Glomerular endothelial cell (primary cell): ENCODE measurements at places on chromosomes 11 and 22.

GRCh38 chr11:47551086-47551485, 1.8 kb downstream of the CELF1 start:
- DNase-seq: no peak

- DNase-seq: no peak
Observed at GRCh38 chr11:17734986-17735817, 621 bp downstream of the KCNC1 start.

DNA sequence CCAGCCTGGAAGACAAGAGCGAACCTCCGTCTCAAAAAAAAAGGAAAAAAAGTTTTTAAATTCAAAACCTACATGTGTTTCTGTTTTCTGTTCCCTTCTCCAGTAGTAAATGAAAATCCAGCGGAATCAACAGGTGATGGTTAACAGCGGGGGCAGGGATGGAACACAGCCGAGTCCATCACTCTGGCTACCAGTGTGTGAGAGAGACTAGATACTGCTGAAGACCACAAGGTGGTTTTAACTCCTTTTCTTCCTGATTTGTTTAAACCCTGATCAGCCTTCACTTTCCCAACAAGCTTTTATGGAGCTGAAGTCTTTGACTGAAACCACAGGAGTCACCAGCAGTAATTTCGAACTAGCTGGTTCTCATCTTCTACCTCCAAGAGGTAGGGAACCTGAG, 3.6 kb upstream of the ARHGAP32 start:
- DNase-seq: no peak

DNA sequence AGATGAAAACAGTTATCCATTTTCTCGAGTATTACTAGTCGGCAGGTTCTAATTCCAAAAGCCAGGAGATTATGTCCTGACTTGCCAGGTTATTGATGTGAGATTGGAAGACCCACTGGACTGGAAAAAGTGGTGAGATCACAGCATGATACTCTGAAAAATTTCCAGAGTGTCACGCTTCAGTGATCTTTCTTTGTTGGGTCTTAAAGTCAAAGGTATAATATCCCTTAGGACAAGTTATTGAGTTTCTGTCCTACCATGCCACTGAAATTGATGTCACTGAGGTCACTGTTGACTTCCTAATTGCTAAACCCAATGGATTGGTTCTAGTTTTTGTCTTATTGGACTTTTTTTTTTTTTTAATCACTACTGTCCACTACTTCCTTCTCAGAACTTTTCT, 104.5 kb upstream of the GRAMD1B start:
- no peak for DNase-seq

DNA sequence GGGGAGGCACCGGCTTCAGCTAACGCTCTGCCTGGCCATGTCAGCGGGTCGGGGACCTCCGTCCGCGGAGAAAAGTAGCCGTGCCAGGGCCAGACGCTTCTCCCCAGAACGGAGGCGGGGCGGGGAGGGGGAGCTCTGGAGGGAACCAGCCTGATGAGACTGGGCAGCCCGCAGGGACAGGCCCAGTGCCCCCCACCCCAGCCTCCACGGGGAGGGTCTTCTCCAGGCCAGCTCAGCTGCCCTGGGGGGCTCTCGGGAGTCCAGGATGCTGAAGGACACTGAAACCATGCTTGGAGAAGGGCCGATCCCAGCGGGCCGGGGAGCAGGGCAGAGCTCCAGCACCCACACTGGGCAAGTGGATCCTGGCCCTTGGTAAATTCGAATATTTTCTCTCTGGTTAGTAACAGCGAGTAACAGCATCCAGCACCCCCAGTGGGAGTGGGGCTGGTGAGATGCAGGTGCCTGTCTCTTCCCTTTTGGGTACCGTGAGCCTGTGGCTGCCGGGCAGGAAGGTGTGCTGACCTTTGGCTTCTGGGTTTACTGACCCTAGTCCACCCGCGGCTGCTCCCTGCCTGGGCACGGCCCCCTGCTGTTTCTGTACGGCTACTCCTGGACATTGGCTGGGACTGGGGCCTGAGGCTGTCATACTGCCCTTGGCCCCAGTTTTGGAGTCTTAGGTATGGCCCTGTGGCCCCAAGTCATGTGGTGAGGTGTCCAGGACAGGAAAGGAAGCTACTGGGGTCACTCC, 35.8 kb downstream of the GRAMD4 start:
- DNase-seq: no peak
